ENCODE measurements at places on chromosomes 16 and 17.

GRCh38 chr16:2154533-2155090 lies 970 bp upstream of the TRAF7 start:
- DNase-seq: no peak

GRCh38 chr16:57382535-57383275 lies 10.4 kb downstream of the CX3CL1 start:
- no peak for DNase-seq

DNA sequence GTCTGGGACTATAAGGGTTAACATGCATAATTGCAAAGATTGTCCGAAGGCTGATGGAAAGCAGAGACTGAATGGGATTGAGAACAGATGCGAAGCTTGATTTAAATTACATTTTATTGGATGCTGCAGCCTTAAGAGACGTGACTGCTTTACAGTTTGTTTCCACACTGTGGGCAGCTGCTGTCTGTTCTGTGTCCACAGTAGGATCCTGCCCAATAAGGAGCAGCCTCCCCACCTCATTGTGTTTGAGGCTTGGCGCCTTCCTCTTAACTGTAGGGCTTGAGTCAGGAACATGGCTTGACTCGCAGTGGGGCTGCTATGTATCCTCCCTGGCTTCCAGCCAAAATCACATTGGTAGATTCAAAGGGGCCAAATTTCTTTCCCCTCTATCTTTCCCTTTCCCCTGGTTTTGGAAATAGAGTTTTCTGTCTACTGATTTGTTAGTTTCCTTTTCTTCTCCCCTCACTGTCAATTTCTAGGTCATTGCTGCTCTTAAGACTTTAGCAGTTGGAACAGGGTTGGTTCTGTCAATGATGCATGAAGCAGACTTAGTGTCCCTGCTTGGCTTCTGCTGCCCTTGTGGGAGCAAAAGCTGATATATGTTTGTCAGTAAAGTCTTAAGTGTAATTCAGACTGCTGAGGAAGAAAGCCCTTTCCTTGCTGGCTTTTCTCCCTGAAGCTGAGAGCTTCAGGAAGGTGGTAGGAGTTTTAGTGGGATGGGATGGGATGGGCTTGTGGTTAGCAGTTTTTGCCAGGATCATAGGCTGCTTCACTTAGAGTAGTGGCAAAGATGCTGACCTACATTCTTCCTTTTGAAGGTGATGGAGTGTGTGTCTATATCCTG lies 5.0 kb upstream of the RARA start:
- no peak for DNase-seq

GRCh38 chr17:42179911-42180410 lies 981 bp downstream of the KCNH4 start:
- no peak for DNase-seq

DNA sequence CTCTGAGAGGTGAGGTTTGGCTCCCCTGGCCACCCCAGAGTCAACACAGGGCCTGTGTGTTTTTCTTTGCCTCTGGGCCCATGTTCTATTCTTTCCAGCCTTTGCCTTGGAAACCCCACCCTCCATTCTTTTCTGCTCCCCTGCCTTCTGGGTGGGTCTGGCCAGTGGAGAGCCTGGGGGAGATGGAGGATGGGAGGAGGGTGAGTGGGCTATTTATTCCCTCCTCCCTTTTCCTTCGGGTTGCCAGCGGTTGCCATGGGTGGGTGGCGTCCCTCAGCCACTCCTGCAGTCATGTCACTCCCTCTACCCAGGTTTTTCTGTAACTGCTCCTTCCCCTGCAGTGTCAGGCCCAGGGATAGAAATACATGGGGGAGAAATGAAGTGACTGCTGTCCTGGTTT lies 15.5 kb downstream of the CMIP start:
- DNase-seq: no peak

GRCh38 chr17:28416703-28417311 lies 10.8 kb upstream of the SLC46A1 start:
- DNase-seq: peak; percentile 38

GRCh38 chr16:69293401-69293800 lies 17.7 kb upstream of the VPS4A start:
- DNase-seq: no peak

DNA sequence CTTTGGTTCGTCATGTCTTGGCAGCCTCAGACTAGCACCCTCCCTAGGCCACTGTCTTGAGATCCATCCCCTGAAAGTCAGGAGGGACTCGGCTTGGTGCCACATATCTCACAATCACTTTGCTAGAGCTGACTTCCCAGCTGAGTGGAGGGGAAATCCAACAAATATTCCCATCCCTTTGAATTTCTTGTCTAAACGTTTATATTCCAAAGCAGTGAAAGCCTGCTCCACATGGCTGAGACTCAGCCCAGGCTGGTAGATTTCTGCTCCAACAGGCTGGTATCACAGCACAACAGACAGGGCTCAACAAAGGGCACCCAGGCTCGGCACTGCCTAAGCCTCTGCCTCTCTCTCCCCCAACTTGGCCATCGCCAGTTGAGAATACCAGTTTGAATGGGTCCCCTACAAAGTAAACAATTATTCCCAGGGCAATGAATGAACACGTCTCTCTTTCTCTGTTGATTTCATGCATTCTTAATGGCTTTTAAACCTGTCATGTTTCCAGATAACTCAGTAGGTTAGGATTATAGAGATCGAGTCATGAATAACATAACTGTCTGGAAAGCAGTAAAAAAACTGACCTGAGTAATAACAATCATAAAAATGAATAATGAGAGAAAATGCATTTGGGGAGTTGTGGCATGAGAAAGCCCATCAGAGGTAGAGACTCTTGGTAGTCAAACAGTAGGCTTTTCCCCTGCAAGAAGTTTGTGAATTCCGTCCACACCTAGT lies 1.0 kb downstream of the KRT13 start:
- DNase-seq: no peak

DNA sequence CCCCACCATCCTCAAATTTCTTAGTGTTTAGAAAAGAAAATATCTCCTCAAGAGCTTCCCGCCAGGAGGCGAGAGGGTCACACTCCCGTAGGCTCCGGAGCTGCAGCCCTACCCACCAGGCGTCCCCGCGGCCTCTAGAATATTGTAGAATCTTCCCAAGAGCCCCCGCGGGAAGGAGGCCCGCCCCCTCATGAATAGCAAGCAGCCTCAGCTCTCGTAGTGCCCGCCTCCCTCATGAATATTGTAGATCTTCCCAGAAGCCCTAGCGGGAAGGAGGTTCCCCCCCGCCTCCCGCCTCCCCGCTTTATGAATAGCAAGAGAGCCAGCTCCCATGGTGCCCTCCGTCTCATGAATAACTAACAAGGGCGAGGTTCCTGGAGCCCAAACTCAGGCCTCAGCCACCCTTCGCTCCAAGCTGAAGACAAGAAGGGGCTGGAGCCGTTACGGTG lies at the start of gene FBXO47:
TSS of gene FBXO47 (minus strand) at position 114 of the 449 bp plus-strand sequence. CDS start 4,378 bp downstream, outside the sequence.
- DNase-seq: peak; percentile 56

GRCh38 chr17:45857977-45858708 lies 13.5 kb downstream of the SPPL2C start:
- no peak for DNase-seq

GRCh38 chr17:73340093-73340596 lies 28.3 kb upstream of the CDC42EP4 start:
- peak; percentile 80 for DNase-seq

- no peak for DNase-seq
Observed at GRCh38 chr17:50146230-50146926, 4.1 kb downstream of the PPP1R9B start.

DNA sequence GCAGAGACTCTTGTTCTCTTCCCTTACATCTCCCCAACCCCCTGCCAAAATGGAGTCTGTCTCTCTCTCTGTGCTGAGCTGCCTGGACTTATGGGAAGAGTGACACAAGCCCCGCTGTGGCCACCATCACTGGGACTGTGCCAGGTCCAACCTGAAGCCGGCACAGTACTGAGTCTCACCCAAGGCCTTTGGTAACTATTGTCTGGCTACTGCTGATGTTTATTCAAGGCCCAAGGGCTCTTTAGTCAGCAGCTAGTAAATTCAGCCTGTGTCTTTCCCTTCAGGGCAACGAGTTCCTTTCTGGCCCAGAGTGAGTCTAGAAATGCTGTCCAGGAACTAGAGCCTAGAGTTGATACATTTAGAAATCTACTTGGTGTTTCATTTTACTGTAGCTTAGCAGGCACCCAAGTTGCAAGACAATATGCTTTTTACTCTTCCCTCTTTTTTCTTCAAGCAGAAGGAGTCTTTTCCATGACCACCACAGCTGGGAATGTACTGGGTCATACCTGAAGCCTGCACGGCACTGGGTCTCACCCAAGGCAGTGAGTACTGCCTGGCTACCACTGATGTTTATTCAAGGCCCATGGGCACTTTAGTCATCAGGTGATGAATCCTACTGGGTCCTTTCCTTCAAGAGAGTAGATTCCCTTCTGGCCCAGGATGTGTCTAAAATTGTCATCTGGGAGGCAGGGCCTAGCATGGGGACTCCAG lies 17.7 kb downstream of the EFCAB5 start:
- no peak for DNase-seq

DNA sequence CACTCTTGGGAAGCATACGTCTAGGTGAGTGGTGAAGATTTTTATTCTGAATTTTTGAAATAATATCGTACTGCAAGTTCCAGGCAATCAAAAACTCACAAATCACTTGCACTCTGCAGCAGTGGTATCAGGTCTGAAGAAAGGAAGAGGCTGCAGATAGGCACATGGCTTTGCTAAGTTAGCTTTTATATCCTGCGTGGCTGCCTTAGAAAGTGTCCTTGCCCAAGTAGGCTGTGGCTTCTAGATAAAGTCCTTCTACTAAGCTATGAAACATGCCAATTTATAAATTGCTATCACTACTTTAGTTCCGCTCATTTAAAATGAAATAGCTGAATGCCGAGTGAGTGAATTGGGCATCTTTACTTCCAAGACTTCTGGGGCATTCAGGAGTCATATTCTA lies 17.9 kb downstream of the WWOX start:
- DNase-seq: no peak

DNA sequence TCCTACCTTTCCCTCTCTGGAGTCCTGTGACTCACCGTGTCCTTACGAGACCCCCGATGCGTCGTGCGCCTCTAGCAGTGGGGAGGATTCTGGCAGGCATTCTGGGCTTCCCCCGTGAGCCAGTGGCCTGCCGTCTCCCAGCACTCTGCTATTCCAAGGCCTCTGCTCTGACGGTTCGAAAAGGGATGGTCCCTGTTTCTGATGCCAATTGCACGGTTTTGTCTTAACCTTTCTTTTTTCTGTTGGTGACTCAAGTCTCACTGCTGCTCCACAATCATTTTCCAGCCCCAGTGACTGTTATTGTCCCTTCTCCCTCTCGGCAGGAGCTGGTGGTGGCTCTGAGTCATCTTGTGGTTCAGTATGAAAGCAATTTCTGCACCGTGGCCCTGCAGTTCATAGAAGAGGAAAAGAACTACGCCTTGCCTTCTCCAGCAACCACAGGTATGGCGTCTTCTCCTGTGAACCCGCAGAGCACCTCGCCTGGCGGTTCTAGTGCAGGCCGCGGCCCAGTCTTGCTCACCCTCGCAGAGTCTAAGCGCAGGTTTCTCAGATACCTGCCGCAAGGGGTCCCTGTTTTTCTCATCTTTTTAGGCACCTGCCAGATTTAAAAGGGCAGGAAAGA lies 100.1 kb upstream of the CHMP6 start:
- peak; percentile 87 for DNase-seq

DNA sequence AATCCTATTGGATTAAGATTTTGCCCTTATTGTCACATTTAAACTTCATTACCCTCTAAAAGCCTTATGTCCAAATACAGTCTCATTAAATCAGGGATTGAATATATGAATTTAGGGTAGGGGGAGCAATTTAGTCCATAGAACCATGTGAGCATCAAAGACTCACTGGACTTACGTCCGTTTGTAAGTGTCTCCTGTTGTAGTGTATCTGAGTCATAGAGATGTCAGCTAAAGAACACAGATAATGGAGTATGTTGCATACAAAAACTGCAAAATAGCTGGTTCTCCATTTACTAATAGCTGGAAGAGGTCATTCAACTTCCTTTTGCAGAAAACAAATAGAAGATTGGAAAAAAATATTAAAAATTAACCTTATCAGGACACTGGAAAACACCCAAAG lies 599.1 kb upstream of the SOX9 start:
- no peak for DNase-seq

GRCh38 chr16:84973236-84973635 lies 38.1 kb downstream of the ZDHHC7 start:
- DNase-seq: no peak

DNA sequence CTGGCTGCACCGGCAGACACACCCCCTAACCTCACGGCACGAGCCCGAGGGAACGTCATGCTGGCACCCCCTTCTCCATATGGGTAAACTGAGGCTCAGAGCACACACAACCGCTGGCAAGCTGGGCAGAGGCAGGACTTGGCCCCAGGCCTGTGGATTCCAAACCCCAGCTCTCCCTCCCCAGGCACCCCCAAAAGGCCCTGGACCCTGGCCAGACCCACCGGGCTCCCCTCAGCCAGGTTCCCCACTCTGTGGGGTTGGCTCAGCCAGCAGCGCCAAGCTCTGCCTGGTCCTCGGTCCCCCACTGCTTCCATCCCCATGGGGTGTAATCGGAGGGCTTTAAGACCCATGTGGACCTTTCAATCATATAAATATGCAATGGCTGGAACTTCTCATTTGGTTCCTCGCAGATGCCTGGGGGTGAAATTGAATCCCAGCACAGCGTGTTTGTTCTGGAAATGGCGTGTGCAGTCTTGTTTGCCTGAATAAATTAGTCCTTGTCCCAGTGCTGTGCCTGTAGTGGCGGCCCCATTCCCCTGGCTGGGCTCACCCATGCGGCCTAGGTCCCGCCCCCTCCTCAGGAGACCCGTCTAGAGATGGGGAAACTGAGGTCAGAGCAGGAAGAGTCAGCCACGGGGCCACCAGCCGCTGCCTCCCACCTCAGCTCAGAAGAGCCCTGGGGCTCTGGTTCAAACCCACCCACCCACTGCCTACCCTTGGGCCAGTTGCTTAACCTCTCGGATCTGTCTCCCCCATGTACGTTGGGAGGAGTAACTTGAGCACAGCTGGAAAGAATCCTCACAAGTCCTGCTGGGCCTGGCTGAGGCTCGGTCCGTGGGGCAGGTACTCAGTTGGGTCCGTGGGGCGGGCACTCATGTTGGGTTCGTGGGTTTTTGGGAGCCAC lies 57.3 kb downstream of the ZFPM1 start:
- DNase-seq: no peak

GRCh38 chr17:57518587-57519581 lies 226.2 kb downstream of the CCDC182 start:
- DNase-seq: no peak

- no peak for DNase-seq
Observed at GRCh38 chr16:83187405-83187804, 560.6 kb downstream of the CDH13 start.

All from SW 1271 (cell line).